ENCODE measurements at places on chromosomes 2 and 18. TPM values are rescaled to one million over a fixed set of nuclear protein-coding genes. Genes with fewer than 3 reads are reported as not detected.

GRCh38 chr2:23411752-23412431, 26.9 kb downstream of the KLHL29 start:
- no peak for DNase-seq
- H3K36me3 ChIP-seq = no peaks in the 10 kb centered on the region
- H3K4me1 ChIP-seq = no peaks in the 10 kb centered on the region
- H3K27ac ChIP-seq = no peak overlapping the region
- H3K27me3 ChIP-seq = no peaks in the 10 kb centered on the region
- H3K4me3 ChIP-seq = no peak overlapping the region

Gene WIPF1
- total RNA-seq = 555 TPM

GRCh38 chr18:13543144-13543543, 183.2 kb downstream of the FAM210A start:
- peaks cover 12% of the 10 kb centered on the region for H3K4me1 ChIP-seq
- no peak overlapping the region for H3K27ac ChIP-seq

Gene VSNL1
- not detected for total RNA-seq

Data from natural killer cell (primary cell).